ENCODE measurements at places on chromosomes 3 and 15. TPM values are rescaled to one million over a fixed set of nuclear protein-coding genes. Genes with fewer than 3 reads are reported as not detected.
A peak's percentile ranks its signal among the peaks of the same experiment; 100 is the strongest.

SPATA12 gene
- 0.07 TPM for polyA plus RNA-seq

- H3K4me3 ChIP-seq = no peak overlapping the region
- peaks cover 7% of the 10 kb centered on the region for H3K4me1 ChIP-seq
- H3K27me3 ChIP-seq = no peaks in the 10 kb centered on the region
Measured at GRCh38 chr3:194886836-194887235, 201.2 kb downstream of the FAM43A start.

CISH gene
- 6.2 TPM for polyA plus RNA-seq

GRCh38 chr3:144351773-144352365, 380.2 kb downstream of the DIPK2A start:
- H3K36me3 ChIP-seq = no peaks in the 10 kb centered on the region
- no peak for DNase-seq
- peaks cover 16% of the 10 kb centered on the region for H3K4me1 ChIP-seq
- peak overlapping the region; percentile 9 for H3K27ac ChIP-seq

DNA sequence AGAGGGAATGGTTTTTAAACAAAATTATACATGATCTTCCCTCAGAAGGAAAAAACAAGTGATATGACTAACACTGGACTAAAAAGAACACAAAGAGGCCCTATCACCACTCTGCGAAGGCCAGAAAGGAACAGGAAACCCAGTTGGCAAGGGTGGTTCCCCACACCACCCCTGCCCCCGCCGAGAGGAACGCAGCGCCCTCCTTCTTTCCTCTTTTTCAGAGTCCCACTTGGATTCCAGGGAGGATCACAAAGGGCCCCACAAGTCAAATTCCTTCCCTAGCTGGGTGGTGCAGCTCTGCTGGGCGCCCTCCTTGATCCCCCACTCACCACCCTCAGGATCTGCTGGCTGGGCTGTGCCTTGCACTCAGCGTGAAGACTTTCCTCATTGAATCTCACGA, 29.8 kb downstream of the PLA1A start:
- peak overlapping the region; percentile 23 for H3K4me3 ChIP-seq
- no peaks in the 10 kb centered on the region for H3K36me3 ChIP-seq
- peak overlapping the region; percentile 58 for H3K27ac ChIP-seq
- peak; percentile 72 for DNase-seq
- H3K4me1 ChIP-seq = peaks cover 78% of the 10 kb centered on the region

RNU5B-1 gene
- not detected for polyA plus RNA-seq

SNURF gene
- polyA plus RNA-seq = 2.8 TPM

GRCh38 chr15:84889991-84890669, 5.7 kb downstream of the SLC28A1 start:
- H3K4me1 ChIP-seq = no peaks in the 10 kb centered on the region
- H3K27ac ChIP-seq = no peak overlapping the region
- H3K27me3 ChIP-seq = no peaks in the 10 kb centered on the region
- DNase-seq = no peak
- H3K4me3 ChIP-seq = no peak overlapping the region

PPCDC gene
- polyA plus RNA-seq = 45.1 TPM

DNA sequence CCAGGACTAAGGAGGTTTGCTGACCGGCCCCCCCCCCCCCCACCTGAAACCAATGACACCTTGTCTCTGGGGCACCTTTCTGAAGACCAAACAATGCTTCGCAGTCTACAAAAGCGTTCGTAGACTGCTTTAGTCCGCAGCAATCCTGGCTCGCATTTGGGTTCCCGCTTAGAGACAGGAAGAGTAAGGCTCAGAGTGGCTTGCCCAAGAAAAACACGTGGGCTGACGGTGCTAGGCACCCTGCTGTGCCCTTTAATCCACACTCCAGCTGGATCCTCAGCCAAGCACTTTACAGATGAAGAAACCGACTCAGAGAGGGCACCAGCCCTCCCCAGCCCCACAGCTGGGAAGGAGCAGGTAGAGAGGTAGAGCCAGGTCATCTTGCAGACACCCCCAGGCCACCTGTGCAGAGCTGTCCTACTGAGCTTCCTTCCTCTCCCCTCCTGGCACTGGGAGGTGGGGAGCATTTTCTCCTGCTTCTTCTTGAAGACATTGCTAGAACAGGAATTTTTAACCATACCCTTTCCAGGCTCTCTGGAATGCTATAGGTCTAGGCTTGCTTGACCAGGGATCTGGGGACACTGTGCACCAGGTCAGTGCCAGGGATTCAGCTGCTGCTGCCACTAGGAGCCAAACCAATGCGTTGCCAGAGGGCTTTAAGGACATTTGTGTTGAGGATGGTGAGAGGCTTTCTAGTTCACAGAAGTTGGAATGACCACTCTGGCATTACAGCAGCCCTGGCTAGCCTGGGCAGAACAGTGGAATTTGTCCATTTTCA, 1.0 kb upstream of the KLF15 start:
- no peak overlapping the region for H3K27ac ChIP-seq
- DNase-seq = no peak
- no peaks in the 10 kb centered on the region for H3K36me3 ChIP-seq
- H3K4me1 ChIP-seq = peaks cover 24% of the 10 kb centered on the region

TM2D3 gene
- polyA plus RNA-seq = 22.9 TPM

ZNF662 gene
- not detected for polyA plus RNA-seq

DNA sequence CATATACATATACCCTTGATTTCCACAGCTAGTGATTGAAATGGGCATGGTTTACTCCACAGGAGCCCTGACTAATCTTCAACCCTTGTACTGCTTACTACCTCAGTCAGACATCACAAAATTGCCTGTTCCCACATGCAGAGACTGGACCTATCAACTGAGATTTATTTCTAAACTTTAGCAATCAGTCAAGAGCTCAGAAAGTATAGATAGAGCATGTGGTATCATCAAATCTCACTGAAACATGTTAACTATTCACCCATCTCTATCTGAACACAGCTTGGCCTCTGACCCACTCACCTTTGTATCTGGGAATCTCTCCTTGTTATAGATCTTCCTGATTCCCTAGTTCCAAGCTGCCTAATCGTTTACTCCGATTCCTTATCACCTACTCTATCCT, 14.6 kb downstream of the ADAM10 start:
- H3K27ac ChIP-seq = peak overlapping the region; percentile 13

- H3K27ac ChIP-seq = peak overlapping the region; percentile 74
- no peaks in the 10 kb centered on the region for H3K36me3 ChIP-seq
- peaks cover 40% of the 10 kb centered on the region for H3K4me1 ChIP-seq
- no peak for DNase-seq
- no peak overlapping the region for H3K4me3 ChIP-seq
Measured at GRCh38 chr3:195451373-195452015, 8.7 kb upstream of the ACAP2 start.

SLC2A2 gene
- not detected for polyA plus RNA-seq

GRCh38 chr15:25931851-25932250, 68.7 kb upstream of the ATP10A start:
- H3K4me3 ChIP-seq = no peak overlapping the region
- H3K27ac ChIP-seq = no peak overlapping the region

GRCh38 chr15:95793231-95793630, 537.3 kb upstream of the NR2F2 start:
- DNase-seq = no peak
- no peak overlapping the region for H3K4me3 ChIP-seq
- H3K36me3 ChIP-seq = no peaks in the 10 kb centered on the region
- H3K27me3 ChIP-seq = no peaks in the 10 kb centered on the region
- H3K4me1 ChIP-seq = no peaks in the 10 kb centered on the region

DNA sequence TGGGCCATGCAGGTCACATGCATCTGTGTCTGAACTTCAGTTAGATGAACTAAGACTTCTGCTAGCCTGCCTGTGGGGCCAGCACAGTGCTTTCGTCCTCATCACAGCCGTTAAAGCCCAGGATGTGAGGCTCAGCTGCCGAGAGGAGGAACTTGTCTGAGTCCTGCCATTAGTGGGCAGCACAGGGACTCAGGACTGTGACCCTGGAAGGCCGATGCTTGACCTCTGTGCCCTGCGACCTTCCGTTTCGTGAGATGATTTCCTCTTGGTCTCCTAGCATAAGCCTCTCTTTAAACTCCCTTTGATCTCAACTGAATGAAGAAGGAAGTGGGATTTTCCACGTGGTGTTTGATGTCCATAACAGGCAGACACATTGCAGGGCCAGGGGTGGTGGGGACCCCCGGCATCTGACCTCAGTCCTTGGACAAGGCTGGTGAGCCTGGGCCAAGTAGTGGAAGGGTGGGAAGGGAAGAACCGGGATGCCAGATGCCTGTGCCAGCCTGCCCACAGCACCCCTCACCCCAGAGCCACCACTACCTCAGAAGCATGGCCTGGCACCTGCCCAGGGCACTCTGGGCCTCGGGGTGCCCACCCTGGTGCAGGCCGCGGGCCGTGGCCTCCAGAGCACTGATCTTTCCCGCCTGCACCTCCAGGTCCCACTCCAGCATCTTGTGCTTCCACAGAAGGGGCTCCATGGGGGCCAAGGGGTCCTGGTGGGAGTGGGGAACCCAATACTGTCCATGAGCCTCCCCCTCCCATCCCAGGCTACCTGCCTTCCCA, 21.6 kb downstream of the PLA2G4B start:
- H3K4me3 ChIP-seq = no peak overlapping the region
- H3K27me3 ChIP-seq = no peaks in the 10 kb centered on the region
- H3K4me1 ChIP-seq = peaks cover 3% of the 10 kb centered on the region
- H3K36me3 ChIP-seq = no peaks in the 10 kb centered on the region

GRCh38 chr3:144809380-144809779, 837.8 kb downstream of the DIPK2A start:
- H3K4me1 ChIP-seq = peaks cover 20% of the 10 kb centered on the region
- H3K36me3 ChIP-seq = no peaks in the 10 kb centered on the region
- no peak overlapping the region for H3K4me3 ChIP-seq
- H3K27me3 ChIP-seq = no peaks in the 10 kb centered on the region
- peak; percentile 36 for DNase-seq

DNA sequence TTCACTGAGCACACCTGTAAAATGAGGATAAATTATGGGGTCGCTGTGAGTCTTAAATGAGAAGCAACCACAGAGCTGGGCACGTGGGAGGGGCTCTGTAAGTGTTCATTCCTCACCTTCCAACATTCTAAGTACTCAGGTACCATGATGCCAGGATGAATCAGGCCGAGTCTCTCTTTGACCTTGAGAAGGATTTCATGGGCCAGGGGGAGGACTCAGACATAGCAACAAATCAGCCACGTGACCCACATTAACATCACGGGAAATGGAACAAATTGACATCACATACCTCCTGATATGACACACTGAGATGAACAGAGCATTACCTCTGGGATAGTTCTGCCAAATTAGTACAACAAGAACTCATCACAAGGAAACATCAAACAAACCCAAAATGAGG, 35.2 kb upstream of the USP3 start:
- no peaks in the 10 kb centered on the region for H3K36me3 ChIP-seq
- H3K4me1 ChIP-seq = peaks cover 11% of the 10 kb centered on the region
- no peaks in the 10 kb centered on the region for H3K27me3 ChIP-seq
- H3K27ac ChIP-seq = no peak overlapping the region

FANCD2OS gene
- not detected for polyA plus RNA-seq

- no peak overlapping the region for H3K4me3 ChIP-seq
- DNase-seq = no peak
- peaks cover 14% of the 10 kb centered on the region for H3K36me3 ChIP-seq
- H3K27me3 ChIP-seq = no peaks in the 10 kb centered on the region
Measured at GRCh38 chr3:11543948-11544387, 99.7 kb downstream of the VGLL4 start.

GRCh38 chr15:31435912-31436628, 109.4 kb downstream of the KLF13 start:
- DNase-seq = peak; percentile 44
- peaks cover 54% of the 10 kb centered on the region for H3K4me1 ChIP-seq
- no peaks in the 10 kb centered on the region for H3K27me3 ChIP-seq
- H3K27ac ChIP-seq = peak overlapping the region; percentile 98
